Thoracic aorta (tissue), 2 donors: ENCODE measurements at places on chromosomes 4 and X. TPM values are rescaled to one million over a fixed set of nuclear protein-coding genes. Genes with fewer than 3 reads are reported as not detected.

DNA sequence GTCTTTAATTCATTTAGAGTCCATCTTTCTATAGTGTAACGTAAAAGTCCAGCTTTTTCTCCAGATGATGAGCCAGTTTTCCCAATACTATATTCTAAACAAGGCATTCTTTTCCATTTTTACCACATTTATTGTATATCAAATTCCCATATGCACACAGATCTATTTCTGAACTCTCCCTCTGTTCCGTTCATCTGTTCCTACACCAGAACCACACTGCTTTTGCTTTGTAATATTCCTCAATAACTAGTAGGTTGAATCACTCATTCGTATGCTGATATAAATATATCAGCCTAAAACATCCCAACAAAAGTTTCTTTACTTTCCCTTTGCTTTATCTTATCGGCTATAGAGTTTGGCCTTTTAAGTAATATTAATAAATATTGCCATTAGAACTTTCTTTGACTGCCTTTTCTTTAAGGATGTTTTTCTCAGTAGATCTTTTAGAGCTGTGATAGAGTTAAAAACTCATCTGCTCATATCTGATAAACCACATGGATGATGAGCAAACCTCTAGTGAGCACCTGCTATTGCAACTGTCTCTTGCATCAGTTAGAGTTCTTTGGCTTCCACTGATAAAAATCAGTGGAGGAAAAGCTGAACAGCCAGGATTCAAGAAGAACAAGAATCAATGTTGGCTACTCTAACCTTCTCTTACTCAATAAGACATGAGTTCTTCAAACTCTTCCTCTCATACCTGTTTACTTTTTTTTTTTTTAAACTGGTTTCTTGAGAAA is 13.1 kb upstream of the RPL34 start:
- no peak for DNase-seq

The INTU gene
- 16.6 TPM for total RNA-seq

DNA sequence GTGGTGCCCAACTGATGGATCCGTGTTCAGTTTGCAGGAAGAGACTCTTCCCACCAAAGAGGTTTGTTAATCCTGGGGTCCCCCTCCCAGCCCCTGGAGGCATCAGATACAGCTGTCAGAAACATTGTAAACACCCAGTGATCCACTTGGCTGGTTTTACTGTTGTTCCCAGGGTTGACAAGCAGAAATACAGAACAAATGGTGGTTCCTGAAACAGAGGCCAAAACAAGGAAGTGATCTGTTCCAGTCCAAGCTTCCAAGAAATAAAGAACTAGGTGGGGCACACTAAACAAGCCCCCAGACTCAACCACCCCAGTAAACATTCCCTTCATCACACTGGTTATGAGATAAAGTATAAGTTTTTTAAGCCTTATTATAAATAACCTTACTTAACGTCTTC is 1.4 kb downstream of the TMLHE start:
- DNase-seq = no peak

The LUZP4 gene
- not detected for total RNA-seq

DNA sequence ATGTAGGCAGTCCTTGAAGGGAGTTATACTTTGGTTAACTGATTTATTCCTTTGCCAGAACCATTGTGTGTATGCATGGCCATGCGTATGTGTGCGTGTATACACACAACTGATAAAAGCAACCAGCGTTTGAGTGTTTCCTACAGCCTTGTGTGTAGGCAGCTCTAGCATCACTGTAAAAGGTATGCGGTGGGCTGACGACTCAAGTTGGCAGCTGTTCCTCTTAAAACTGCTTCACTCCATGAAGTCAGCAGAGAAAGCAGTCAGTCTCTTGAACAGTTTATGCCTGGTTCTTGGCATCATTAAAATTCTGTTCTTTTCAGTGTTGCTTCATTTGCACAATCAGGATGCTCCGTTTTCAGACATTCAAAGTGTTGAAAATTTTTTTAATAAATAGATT is 103.5 kb upstream of the FRMPD4 start:
- no peak for DNase-seq

- no peak for DNase-seq
Measured at GRCh38 chr4:147599769-147600168, 17.4 kb upstream of the TMEM184C start.

The OPRPN gene
- total RNA-seq = not detected

DNA sequence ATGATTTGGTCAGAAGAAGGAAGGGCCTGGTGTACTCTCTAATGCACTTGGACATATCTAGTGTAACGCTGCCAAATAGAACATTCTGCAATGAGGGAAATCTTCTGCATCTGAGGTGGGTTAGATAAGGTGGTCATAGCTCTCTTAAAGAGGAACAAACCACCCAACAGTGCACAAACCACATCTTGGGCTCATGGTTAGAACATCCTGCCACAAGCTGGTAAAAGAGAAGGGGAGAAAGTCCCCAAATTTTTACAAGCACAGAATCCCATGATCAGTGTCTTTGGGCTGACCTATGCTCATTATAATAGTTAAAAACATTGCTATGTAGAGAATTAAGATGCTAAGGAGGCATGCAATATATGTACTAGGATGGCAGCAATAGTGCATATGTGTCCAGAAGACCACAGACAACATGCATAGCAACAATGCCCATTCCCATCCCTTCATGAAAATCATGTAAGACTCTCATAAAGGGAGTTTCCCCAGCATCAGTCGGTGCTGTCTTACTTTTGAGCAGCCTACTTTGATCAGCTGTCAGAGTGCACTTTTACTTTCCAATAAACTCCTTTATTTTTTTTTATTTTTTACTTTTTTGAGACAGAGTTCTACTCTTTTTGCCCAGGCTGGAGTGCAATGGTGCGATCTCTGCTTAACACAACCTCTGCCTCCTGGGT is 99.7 kb upstream of the SLC7A11 start:
- DNase-seq = no peak

GRCh38 chr4:113442826-113443225 is 318.7 kb downstream of the CAMK2D start:
- DNase-seq = no peak

DNA sequence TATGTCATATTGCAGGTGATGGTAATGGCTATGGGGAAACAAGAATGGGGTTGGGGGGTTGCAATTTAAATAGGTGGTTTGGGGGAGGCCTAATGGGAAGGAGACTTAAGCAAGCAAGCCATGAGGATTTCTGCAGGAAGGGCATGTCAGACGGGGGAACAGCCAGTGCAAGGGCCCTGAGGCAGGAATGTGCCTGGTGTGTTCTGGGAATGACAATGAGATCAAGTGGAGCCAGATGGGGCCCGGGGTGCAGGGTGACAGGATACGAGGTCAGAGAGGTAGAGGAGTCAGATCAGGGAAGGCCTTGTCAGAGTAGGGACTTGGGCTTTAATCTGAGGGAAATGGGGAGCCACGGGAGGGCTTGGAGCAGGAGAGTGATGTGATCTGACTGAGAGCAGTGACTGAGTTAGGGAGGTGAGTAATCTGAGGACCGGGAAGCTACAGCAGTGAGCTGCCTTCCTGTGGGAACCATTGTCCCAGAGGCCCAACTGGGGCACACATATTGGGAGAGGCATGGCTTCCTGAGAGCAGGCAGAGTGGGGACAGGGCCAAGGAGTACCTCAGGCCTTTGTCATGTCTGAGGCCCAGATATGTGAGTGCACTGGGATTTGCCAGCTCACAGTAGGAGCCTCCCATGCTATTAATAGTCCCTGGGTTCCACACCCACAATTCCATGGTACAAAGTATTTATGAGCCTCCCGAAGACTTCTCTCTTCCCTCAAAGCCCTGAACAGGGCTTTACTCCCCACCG is 139.8 kb downstream of the BCOR start:
- no peak for DNase-seq

DNA sequence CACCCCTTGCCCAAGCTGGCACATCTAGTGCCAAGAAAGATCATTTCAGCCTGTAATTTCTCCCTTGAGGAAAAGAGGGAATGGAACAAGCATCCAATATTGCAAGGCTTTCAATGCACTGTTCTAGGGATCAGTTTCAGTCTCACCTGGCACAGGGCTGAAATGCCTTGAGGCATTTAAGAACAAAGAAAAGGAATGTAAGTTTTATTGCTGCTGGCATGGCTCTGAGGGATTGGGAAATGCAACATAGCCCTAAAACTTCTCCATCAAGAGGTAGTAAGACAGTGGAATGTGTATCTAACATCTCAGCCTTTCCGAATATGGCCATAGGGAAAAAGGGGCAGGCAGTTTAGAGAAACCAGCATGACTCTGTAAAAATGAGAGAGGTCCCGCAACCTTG is 732.6 kb upstream of the LCORL start:
- no peak for DNase-seq

GRCh38 chrX:110915111-110915510 is 119.5 kb upstream of the CHRDL1 start:
- no peak for DNase-seq

The XAGE1A gene
- total RNA-seq = not detected

GRCh38 chr4:99677161-99677560 is 19.5 kb upstream of the C4orf54 start:
- DNase-seq = no peak

DNA sequence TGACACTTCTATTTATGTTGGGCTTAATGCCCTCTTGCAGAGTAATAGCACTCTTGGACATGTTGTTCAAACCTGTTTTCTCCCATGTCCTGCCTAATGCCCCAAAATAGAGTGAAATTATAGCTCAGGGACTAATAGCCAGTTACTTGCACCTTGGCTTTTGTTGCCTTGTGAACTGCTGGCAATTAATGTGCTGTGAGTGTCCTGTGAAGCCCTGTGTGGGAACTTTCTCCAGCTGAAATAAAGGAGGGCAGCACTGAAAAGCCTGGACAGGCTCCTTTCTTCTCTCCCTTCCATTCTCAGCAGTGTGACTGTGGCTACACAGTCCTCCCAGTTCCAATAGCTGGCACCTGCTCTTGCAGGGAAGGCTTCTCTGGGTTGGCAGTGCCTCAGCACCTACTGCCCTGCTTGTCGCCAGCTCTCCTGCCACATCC is 72.4 kb downstream of the DCLK2 start:
- no peak for DNase-seq

The OTC gene
- total RNA-seq = 1.6 TPM

The MND1 gene
- 3.0 TPM for total RNA-seq

The PKD2 gene
- total RNA-seq = 254 TPM

DNA sequence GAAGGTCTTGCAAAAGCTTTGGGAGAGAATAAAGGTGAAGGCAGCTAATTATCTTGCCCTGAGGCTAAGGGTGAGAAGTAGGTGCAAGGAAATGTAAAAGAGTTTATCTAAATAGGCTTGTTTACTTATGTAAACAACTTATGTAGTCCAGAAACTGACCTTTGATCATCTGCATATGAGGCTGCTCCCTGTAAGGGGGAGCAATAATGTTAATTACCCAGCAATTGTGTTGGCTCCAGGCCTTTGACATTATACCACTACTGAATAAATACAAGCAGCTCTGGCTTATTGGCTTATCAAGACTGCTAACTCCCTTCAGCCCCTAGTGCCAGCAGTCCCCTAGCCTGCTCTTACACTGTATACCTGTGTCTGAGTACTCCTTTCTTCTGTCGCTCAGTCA is 303.7 kb upstream of the GNPDA2 start:
- no peak for DNase-seq

GRCh38 chr4:38605753-38606586 is 58.0 kb upstream of the KLF3 start:
- no peak for DNase-seq

The PIN4 gene
- total RNA-seq = 5.6 TPM

The BEX5 gene
- 2.6 TPM for total RNA-seq

The MID2 gene
- 24.7 TPM for total RNA-seq

The STARD8 gene
- 19.8 TPM for total RNA-seq

DNA sequence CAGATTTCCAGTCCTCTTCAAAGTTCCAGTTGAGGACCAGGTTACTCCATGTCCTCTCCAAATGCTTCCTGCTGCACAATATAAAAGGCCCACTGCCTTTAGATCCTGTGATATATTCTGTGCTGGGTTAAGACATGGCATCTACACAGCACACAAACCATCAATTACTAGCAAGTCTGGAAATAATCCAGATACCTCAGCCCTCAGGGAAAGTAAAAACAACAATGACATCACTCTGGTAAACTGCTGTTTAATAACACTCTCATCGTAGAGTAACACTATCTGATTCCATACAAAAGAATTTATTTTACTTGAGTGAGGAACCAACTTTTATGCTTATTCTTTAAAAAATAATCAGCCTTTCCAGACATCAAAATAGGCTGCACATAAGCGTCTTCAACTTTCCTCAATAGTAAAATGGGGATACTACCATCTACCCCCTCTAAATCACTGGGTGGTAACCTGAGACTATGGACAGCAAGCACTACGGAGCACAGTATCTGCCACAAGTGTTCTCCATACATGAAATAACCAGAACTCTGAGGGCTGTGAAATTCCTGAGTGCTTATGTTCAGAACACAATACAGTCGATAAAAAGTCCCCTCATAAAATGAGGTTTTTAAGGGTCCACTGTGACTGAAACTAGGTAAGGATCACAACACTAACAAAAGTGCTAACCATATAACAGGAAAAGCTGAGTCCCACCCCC is 53.4 kb downstream of the ABCG2 start:
- no peak for DNase-seq

DNA sequence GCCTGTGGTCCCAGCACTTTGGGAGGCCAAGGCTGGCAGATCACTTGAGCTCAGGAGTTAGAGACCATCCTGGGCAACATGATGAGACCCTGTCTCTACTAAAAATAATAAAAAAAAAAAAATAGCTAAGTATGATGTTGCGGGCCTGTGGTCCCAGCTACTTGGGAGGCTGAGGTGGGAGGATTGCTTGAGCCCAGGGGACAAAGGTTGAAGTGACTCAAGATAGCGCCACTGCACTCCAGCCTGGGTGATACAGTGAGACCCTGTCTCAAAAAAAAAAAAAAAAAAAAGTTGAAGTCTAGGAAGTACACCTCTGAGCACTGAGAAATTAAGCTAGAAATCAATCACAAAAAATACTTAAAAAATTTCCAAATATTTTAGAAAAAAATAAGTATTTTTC is 86.5 kb downstream of the FRAS1 start:
- no peak for DNase-seq

The EMCN gene
- total RNA-seq = 9.3 TPM

The PLAC8 gene
- not detected for total RNA-seq

- DNase-seq = no peak
Measured at GRCh38 chrX:121456315-121456714, 408.9 kb downstream of the GLUD2 start.

GRCh38 chrX:1059576-1060561 is 152.6 kb downstream of the CRLF2 start:
- no peak for DNase-seq

DNA sequence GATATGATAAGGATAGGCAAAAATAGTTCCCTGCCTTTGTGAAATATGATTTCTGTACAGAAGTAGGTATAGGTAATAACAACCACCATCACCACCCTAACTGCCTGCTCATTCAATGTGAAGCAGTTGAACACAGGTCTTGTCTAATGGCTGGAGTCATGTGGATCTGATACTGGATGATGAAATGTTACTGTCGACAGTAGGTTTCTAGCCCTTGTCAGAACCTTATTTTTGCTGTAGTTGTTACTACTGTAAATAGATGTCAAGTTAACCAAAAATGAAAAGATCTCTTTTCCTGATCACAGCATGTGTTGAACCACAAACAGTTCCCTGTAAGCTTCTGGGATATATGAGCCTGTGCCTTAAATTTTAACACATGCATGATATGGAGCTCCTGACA is 142.9 kb downstream of the FRAS1 start:
- no peak for DNase-seq

The ERAS gene
- not detected for total RNA-seq

The JADE3 gene
- total RNA-seq = 5.2 TPM

GRCh38 chr4:186875476-186875875 is 151.8 kb upstream of the FAT1 start:
- DNase-seq = no peak
